ENCODE measurements at places on chromosomes 1 and 21.

- no peak for DNase-seq
Measured at GRCh38 chr1:59290193-59290949, 6.5 kb upstream of the FGGY start.

DNA sequence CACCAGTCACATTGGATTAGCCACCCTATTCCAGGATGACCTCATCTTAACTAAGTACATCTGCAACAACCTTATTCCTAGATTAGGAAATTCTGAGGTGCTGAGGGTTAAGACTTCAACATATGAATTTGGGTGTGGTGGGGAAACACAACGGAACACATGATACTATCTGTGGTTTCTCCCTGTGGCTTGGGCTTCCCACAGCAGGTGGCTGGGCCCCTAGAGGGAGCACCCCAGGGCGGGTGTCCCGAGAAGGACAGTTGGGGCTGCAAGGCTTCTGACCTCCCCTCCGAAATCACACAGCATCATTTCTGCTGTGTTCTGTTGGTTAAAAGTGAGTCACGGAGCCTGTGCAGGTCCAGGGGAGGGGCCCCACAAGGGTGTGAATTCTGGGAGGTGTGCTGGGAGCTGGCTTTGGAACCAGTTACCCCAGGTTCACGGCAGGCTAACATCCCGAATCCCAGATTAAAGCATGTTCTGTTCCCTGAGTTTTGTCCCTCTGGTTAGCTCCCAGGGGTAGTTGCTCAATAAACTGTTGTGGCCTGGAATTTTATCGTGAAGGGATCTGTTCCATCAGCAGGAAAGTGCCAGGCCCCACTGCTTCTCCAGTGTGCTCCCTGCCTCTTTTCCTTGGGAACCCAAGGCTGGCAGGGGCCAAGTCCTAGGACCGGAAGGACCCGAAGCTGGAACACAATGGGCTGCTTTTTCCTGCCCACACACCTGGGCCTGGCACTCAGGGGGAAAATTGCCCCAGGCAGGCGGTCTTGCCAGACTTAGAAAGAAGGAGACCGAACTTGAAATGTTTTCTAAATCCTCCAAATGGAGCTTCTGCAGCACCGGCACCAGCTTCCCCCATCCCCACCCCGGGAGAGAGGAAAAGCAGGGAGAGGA is 154.0 kb upstream of the WNT4 start:
- no peak for DNase-seq

GRCh38 chr1:222634180-222635013 is 16.5 kb downstream of the MIA3 start:
- DNase-seq, result peak; percentile 85

- DNase-seq, result no peak
Measured at GRCh38 chr1:198749279-198749678, 110.4 kb downstream of the PTPRC start.

GRCh38 chr1:78267513-78268218 is 221.9 kb downstream of the GIPC2 start:
- DNase-seq, result no peak

- no peak for DNase-seq
Measured at GRCh38 chr21:38660333-38661196, 145.2 kb upstream of the ETS2 start.
